ENCODE measurements at places on chromosomes 1 and 21.
A peak's percentile ranks its signal among the peaks of the same experiment; 100 is the strongest.

GRCh38 chr21:38384238-38384560 is 114.1 kb downstream of the ERG start:
- no peak for DNase-seq

DNA sequence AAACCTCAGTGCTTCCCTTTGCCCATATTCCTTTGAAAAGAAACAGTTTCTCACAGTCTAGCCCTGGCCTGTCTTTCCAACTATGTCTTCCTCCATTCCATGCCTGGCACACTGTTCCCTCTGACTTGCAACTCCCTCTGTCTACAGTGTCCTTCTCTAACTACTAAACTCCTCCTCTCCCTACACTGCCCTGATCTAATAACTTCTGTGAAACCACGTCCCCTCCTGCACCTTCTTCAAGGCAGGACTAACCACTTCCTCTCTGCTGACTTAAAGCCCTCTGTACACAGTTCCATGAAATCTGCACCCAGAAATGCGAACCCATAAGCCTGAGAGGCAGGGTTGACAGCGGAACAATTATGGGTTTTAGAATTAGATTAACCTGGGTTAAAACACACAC is 62.2 kb upstream of the ATP1B1 start:
- DNase-seq: peak; percentile 87

DNA sequence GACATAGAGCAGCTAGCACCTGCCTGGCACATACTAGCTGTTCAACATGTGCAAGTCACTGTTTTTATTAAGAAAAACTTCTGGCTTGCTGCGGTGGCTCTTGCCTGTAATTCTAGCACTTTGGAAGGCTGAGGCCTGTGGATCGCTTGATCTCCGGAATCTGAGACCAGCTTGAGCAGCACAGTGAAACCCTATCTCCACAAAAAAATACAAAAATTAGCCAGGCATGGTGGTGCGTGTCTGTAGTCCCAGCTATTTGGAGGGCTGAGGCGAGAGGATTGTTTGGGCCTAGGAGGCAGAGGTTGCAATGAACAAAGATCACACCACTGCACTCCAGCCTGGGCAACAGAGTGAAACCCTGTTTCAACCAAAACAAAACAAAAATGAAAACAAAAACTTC is 27.7 kb upstream of the C8B start:
- no peak for DNase-seq

DNA sequence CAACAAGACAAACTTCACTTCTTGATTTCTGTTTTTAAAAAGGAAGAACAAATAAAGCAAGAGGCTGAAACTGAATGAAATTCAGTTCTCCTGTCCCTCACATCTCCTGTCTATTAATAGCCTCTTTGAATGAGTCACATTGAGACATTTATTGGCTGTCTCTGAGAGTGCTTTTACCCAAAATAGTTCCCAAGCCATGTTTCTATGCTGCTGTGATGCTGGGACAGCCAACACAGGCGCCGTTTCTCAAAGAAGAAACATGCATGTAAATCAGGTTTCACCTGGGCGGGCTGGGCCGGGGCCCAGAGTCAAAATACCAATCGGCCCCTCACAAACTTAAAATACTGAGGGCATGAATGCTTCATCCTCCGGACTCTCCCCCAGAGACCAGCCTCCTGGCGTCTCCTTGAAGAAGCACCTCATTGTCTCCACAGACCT is 105.2 kb downstream of the EDEM3 start:
- no peak for DNase-seq

GRCh38 chr21:36310016-36310415 is 10.0 kb upstream of the MORC3 start:
- no peak for DNase-seq

DNA sequence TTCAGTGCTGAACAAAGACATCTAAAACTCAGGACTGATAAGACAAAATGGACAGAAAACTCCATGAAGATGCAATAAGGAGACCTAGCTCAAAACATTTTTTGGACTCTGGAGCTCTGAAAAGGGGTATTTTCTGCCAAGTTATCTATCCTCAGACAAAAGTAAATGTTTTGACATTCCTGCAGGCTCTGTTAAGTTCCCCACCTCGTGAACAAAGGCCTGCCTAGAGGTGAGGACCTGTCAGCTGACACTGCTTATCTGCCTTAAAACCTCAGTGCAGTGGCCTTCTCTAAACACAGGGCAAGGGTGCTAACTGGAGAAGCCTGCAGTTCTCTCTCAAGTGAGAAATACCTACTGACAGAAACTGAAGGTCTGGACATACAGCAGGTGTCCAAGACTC is 41.1 kb downstream of the COLGALT2 start:
- no peak for DNase-seq

DNA sequence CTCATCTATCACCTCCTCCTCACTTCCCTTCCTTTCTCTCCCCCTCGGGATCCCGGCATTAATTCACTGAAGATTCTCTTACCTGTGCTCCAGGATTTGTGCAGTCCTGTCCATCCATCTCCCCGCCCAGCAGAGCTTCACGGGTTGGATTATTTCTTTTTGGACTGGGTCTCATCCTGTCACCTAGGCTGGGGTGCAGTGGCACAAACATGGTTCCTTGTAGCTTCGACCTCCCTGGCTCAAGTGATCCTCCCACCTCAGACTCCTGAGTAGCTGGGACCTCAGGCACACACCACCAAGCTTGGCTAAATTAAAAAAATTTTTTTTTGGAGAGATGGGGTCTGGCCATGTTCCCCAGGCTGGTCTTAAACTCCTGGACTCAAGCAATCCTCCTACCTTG is 12.3 kb upstream of the CSF3R start:
- no peak for DNase-seq

- DNase-seq: no peak
Observed at GRCh38 chr1:214553142-214553710, 1.8 kb upstream of the PTPN14 start.

GRCh38 chr1:78184460-78185072 is 138.8 kb downstream of the GIPC2 start:
- no peak for DNase-seq
